ENCODE measurements at places on chromosomes 2 and 18. TPM values are rescaled to one million over a fixed set of nuclear protein-coding genes. Genes with fewer than 3 reads are reported as not detected.
A peak's percentile ranks its signal among the peaks of the same experiment; 100 is the strongest.

Gene GKN1
- not detected for total RNA-seq

Gene PSMA8
- total RNA-seq: not detected

Gene POTEJ
- total RNA-seq: not detected

GRCh38 chr2:127080226-127080937 is 26.6 kb downstream of the BIN1 start:
- no peak for DNase-seq

DNA sequence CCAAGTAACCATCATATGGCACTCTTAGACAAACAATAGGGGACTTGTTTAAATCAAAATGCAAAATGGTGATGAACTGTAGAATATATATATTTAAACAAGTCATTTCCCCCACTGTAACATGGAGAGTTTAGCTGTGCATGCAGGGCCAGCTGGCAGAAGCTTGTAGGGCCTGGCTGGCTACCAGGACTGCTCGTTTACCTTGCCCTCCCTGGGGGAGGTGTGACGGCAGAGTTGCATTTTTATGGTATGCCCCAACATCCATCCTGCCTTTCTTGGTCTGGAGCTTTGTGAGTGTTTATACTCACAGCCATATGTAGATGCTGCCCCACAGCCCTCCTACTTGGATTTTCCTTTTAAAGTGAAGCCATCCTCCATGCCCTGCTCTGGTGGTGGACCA is 101.7 kb upstream of the ZFP36L2 start:
- DNase-seq: peak; percentile 17
